ENCODE measurements at places on chromosomes 13 and 19.
A peak's percentile ranks its signal among the peaks of the same experiment; 100 is the strongest.

DNA sequence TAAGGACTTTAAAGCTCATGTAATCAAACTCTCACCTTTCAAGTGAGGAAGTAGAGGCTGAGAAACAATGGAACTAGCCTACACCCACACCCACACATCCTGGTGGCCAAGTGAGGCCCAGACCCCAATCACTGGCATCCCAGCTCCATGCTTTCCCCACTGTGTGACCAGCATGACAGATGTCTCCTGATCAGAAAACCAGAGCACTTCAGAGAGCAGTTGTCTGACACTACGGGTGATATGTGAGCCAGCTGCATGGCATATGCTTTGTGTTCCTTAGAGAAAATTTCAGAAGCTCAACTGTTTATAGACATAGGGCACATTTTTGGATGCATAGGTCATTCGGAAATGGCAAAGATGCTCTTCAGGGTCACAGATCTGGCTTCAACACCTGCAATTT is 315.2 kb downstream of the NDFIP2 start:
- DNase-seq, result peak; percentile 43

GRCh38 chr13:37148501-37148900 is 43.0 kb upstream of the CSNK1A1L start:
- DNase-seq, result no peak

GRCh38 chr13:28792992-28793391 is 27.1 kb upstream of the MTUS2 start:
- no peak for DNase-seq

GRCh38 chr13:23946900-23947299 is 49.6 kb upstream of the C1QTNF9B start:
- DNase-seq, result no peak

DNA sequence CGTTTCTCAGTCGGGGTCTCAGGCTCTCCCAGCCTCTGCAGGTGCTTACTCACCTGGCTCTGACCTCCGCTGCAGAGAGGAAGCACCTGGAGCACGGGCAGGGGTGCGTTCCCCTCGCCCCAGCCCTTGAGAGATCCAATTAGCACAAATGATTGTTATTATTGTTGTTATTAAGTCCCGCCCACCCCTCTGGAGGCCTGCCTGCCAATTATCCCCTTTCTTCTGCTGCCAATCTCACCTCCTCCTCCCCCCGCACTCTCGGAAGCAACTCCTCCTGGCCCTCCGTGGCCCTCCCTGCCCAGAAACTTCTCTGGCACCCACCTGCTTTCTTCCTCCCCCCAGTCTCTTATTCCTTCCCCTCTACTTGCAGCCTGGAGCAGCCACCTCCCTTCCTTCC is 8.8 kb downstream of the ZNF787 start:
- no peak for DNase-seq

DNA sequence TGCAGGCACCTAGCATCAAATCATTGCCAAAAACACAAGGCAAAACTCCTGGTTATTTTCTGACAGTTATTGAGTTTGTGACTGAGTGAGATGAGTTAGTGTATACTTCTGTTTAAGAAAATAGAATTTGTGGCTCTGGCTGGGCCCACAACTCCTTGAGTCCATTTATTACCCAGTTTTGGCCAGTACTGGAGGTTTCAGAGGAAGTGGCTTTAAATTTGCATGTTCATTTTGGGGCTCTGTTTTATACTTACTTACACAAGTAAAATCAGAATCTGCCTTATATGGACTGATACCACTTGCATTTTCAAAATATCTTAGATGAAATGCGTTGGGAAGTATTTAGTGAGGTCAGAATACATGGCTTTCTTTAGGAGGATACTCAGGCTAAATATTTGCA is 29.0 kb downstream of the TNFSF11 start:
- DNase-seq, result no peak

DNA sequence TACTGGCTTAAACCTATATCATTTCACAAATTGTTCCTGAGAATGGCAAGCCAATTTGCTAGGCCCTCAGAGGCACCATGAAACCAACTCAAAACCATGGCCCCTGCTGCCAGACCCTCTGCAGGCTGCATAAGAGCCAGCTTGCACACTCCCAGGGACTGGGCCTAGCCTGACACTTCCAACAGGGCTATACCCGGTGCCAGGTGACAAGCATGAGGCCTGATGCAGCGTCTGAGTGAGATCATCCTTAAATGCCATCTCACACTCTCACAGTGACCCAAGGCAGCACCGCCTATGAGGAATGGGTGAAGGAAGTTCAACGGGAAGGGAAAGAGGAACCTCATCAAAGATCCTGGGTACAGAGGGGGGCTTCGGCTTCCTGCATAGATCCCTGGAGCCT is 65.6 kb downstream of the C13orf42 start:
- no peak for DNase-seq
